Activated gamma-delta T cell treated with Interleukin-2 at 50 U/mL for 16 hours (primary cell): ENCODE measurements at places on chromosomes 12 and 14.

- DNase-seq, result no peak
Observed at GRCh38 chr14:69619012-69619411, 7.6 kb downstream of the SUSD6 start.

- DNase-seq, result peak; percentile 49
Observed at GRCh38 chr14:59464486-59465315, 479 bp downstream of the GPR135 start.

DNA sequence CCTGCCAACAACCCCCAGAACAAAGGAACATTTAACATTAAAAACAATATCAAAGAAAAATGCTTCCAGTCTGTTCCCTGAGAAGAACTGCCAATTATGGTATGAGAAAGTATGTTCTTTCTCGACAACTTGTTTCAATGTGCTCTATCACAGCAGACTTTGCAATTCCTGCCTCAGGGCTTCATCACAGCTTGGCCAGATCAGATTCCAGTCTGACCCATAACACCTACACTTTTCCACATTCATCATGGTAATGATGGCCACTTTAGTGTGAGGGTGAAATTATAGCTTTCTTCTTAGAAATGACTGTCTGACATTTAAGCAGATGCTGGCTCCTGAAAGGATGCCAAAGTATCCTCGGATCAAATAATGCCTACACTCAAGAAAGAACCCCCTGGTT, 17.0 kb downstream of the NEK9 start:
- no peak for DNase-seq

DNA sequence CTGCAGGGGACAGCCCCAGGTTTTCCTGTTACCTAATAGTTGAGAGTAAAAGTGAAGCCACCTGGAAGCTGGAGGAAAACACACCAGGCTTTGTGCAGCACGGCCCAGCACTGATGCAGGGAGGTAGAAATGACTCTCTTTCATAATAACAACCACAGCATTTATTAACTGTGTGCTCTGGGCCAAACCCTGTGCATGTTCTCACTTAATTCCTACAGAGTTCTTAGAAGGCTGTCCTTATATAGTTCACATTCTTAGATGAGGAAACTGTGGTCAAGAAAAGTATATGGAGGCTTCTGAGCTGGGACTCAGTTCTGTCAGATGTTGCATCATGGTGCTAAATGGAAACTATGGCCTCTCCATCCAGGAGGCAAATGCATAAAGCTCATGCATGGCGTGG, 100.0 kb downstream of the PAPOLA start:
- no peak for DNase-seq

GRCh38 chr12:6201213-6201608, 1.0 kb downstream of the CD9 start:
- DNase-seq, result no peak

- no peak for DNase-seq
Observed at GRCh38 chr14:59305836-59306555, 117.5 kb downstream of the DAAM1 start.

- no peak for DNase-seq
Observed at GRCh38 chr14:27485193-27485592, 887.4 kb upstream of the NOVA1 start.

DNA sequence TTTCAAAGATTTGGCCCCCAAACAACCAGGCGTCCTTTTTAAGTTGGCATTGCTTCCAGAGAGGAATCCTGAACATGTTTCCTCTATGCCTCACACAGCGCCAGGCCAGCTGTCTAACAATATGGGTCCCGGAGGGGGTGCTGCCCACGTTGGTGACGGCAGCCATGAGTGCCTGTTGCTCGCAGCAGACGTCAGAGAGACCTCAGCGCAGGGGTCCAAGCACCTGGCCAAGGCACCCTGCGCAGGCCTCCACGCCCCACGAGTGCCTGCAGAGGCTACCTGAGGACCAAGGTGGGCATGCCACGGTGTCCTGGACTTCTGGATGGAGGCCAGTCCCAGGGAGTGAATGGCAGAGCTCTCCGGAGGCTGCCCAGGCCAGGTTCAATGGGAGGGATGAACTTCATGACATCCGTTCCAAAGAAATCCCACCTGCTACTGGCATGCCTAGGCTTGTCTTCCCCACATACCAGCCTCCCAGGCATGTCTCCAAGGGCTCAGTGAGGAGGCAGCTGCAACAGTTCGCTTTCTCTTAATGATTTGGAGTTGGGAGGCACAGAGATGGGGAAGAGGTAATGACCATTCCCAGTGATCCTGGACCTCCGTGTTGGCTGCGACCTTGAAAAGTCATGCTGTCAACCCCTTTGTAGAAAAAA, 11.6 kb upstream of the FOXN3 start:
- DNase-seq, result no peak

DNA sequence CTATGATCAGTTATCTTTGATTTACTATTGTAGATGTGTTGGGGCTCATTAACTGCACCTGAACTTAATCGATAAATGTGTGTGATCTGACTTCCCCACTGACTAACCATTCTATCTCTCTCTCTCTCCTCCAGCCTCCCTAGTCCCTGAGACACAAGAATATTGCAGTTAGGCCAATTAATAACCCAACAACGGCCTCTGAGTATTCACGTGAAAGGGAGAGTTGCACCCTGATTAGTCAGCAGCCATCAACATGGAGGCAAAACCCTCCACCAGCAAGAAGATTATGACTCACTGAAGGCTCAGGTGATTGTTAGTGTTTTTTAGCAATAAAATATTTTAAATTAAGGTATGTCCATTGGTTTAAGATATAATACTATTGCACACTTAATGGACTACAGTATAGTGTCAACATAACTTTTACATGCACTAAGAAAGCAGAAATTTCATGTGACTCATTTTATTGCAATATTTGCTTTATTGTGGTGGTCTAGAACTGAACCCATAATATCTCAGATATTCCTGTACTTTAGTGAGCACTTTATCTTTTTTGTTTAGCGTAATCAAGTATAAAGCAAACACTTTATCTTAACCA, 77.1 kb upstream of the PTGDR start:
- DNase-seq, result no peak

DNA sequence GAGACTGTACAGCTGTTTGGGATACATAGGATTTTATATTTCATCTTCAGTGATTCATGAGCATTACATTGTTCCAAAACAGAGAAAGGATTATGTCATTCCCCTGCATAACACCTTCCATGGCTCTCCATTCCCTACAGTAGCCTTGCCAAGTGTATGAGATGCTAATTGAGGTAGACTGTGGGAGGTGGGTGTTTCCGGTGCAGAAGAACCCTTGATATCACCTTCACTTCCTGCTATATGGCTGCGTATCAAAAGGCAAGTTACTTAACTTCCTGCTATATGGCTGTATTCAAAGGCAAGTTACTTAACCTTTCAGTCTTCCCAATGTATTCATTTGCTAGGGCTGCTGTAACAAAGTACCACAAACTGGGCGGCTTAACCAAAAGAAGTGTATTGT, 11.2 kb downstream of the FAR2 start:
- DNase-seq, result no peak

GRCh38 chr12:52401926-52402325, 4.2 kb downstream of the KRT82 start:
- DNase-seq, result no peak

GRCh38 chr12:109932878-109933503, 32.9 kb downstream of the TCHP start:
- no peak for DNase-seq

GRCh38 chr14:67493092-67493717, 4.7 kb upstream of the TMEM229B start:
- DNase-seq, result no peak

- no peak for DNase-seq
Observed at GRCh38 chr12:78392918-78393317, 471.7 kb upstream of the SYT1 start.

GRCh38 chr12:47071241-47071852, 8.1 kb upstream of the PCED1B start:
- DNase-seq, result no peak

GRCh38 chr12:57756406-57757341, 1.8 kb downstream of the MARCHF9 start:
- peak; percentile 69 for DNase-seq

DNA sequence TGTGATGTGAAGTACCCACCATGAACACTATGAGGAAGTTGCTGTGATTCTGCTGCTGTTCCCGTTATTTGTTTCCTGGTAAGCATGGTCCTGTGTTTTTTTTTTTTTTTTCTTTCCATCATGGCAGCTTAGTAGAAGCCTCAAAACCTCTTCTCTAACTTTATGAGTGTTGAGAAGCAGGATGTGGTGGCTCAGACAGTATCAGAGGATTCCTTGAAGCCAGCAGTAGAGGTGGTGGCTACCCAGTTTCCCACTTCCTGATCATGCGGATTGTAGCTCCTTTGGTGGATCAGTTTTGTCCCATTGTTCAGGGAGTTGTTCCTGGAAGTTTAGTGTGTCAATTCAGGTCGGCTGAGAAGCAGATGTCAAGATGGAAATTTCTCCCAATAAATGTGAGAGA, 175.8 kb downstream of the ATP23 start:
- DNase-seq, result no peak

- DNase-seq, result no peak
Observed at GRCh38 chr14:92644171-92644969, 104.1 kb downstream of the LGMN start.

GRCh38 chr14:54291491-54292191, 105.2 kb upstream of the CDKN3 start:
- no peak for DNase-seq

DNA sequence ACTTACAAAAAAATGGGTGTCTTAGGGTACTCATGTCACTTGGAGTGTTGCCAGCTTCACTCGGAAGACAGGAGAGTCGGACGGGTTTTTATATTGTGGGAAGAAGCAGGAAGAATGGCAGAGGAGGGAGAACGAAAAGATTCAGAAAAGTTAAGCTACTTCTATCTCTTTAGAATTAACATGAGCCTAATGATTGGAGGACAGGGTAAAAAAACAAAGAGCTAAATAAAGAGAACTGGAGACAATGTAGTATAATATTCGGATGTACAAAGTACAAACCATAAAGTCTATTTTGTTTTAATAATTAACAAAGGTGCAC, 43.9 kb downstream of the EFCAB11 start:
- DNase-seq, result no peak

GRCh38 chr14:77390188-77390587, 13.0 kb downstream of the SAMD15 start:
- DNase-seq, result no peak

DNA sequence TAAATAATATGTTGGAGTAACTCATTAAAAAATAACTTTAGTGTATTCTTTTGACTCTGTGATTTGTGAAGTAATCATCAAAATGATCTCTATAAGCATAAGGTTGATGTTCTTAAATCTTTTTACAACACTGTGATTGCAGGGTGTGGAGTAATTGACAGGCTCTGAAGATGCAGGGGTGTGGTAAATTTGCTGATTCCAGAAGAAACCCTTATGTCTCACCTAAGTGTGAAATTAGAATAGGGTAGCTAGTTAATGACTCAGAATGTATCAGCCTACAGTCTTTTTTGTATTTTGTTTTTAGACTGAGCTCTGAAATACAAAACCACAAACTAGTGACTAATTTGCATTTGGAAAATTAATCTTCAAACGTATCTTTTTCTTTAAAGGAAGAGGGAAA, 5.9 kb downstream of the PRPF39 start:
- no peak for DNase-seq

DNA sequence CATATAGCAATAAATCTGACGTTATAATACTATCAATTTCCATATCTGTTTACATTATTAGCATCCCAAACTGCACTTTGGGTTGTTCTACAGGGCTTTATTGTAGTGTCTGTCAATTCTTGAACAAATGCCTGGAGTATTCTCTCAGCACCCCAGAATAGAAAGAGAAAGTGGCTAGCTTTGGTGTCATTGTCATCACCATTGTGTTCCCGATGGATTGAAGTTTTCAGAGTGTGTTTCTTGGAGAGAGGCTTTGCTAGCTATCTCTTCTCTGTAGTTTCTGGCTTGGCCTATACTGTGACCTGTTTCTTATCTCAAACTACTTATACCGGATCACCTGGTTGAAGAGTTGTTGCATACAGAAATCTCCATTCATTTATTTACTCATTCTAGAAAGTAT, 6.4 kb downstream of the TMEM106C start:
- DNase-seq, result no peak

DNA sequence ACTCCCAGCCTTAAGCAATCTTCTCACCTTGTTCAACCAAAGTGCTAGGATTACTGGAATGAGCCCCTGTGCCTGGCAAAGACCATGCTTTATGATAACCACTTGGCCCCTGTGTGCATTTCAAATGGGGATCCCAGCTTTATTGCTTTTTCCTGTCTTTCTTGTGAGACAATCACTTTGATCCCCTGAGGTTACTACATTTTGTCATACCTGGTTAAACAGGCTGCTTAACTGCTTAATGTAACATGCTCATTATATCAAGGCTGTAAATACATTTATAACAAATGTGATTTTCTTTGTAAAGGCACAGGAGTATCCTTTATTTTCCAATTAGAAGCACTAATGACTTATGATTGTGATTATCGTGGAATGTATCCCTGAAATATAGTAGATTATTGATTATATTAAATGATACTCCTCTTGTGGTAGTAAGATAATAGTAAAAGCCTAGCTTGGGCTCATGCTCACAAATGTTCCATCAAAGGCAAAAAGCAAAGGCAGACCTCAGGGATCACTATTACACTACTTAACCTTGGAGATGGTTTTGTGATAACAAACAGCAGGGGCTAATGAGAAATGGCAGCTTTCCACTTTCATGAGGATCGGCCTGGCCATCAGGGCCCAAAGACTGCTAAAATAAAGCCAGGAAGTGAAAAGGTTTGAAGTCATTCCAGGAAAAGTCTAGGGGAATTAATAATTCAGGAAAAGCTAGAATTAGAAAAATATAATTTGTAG, 290.8 kb upstream of the MDGA2 start:
- no peak for DNase-seq

DNA sequence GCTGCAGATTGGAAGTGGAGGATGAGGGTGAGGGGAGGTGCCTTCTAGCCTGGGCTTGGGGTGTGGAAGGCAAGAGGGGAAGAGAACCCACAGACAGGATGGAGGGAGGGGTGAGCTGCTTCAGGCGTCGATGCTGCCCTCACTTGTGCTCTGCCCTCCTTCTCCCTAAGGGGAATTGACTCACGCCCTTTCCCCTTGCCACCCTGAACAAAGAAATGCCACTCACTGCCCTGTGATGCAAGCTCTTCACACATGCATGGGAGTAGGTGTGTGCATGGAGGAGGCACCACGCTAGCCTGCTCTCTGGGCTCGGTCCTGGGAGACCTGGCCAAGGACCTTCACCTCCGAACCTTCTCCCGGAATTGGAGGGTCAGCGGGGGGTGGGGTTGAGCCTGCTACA, 35.7 kb upstream of the PRMT8 start:
- no peak for DNase-seq

- DNase-seq, result no peak
Observed at GRCh38 chr12:45883187-45883586, 107.2 kb downstream of the SCAF11 start.

- DNase-seq, result no peak
Observed at GRCh38 chr14:99930420-99931274, 134.6 kb upstream of the EVL start.

DNA sequence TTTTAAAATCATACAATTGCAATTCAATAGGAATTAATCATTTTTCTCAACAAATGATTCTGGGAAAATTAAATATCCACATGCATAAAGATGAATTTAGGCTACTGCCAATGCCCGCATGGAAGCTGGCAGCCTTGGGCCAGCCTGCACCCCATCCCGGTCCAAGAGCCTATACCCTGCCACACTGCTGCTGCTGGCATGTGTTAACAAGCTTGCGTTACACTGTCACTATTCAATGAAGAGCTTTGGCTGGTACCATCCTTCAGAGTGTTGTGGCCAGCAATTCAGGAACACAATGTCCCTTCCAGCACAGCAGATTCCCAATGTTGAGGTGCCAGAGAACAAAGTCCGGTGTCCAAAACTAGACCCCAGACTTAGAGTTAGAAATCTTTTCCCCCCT, 13.6 kb upstream of the TAS2R14 start:
- no peak for DNase-seq
